ENCODE measurements at places on chromosomes 16 and 17.

DNA sequence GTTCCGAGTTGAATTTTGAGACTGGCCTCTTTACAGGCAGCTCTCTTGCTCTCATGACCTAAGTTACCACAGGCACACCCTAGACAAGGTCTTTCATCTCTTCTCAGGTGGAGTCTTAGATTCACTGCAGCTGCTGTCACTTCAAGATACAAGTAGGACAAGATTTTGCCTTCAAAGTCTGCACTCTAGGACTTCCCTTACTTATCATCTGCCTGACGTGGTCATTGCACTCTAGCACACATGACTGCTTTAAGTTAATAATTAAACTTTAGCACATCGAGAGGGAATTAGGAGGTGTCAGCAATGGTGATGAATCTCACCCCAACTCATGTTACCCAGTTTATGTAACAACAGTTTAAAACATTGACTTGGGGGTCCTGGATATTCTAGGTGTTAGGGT is 25.6 kb downstream of the RNF135 start:
- no peak for DNase-seq

DNA sequence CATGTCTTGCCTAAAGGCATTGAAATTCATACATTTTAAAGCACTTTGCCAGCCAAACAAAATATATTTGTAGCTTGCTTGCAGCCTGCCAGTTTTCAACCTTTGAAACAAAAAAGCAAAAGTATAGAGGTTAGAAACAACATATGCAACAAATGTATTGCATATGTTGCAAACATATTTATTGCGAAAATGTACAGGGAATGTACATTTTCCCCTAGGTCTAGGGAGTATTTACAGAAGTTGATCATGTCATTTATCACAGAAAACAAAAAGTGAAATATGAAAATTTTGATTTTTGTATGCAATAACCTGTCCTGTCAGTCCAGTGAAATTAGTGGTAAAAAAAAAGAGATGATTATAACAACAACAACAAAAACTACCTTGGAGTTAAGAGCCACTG is 171.5 kb downstream of the SPECC1 start:
- no peak for DNase-seq

- DNase-seq = peak; percentile 38
Measured at GRCh38 chr16:69938981-69939820, 11.9 kb upstream of the CLEC18A start.

- DNase-seq = no peak
Measured at GRCh38 chr16:30692396-30693064, 6.4 kb upstream of the SRCAP start.

DNA sequence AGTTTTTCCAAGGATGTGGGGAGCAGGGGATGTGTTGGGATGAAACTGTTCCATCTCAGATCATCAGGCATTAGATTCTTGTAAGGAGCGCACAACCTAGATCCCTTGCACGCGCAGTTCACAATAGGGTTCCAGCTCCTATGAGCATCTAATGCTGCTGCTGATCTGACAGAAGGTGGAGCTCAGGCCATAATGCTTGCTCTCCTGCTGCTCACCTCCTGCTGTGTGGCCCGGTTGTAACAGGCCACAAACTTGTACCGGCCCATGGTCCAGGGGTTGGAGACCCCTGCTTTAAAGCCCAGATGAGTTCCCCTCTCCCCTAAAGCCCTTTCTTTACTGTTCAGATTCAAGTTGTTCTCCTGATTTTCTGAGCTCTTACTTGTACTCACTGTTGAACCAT is 44.8 kb downstream of the RNF135 start:
- DNase-seq = no peak

DNA sequence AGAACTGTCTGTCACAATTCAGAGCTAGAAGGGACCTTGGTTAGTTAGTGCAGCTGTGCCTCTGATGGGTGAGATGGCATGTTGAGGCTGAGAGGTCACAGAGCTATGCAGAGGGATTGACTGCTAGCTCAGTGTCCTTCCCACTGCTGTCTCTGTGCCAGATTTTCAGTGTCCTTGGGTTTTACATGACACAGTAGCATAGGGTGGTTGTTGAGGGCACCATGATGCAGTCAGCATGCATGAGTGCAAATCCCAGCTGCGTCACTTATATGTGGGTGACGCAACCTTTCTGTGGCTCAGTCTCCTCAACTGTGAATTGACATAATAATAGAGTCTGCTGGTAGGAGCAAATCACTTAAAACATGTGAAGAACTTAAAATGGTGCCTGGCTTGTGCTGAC is 2.7 kb downstream of the MT1A start:
- no peak for DNase-seq

DNA sequence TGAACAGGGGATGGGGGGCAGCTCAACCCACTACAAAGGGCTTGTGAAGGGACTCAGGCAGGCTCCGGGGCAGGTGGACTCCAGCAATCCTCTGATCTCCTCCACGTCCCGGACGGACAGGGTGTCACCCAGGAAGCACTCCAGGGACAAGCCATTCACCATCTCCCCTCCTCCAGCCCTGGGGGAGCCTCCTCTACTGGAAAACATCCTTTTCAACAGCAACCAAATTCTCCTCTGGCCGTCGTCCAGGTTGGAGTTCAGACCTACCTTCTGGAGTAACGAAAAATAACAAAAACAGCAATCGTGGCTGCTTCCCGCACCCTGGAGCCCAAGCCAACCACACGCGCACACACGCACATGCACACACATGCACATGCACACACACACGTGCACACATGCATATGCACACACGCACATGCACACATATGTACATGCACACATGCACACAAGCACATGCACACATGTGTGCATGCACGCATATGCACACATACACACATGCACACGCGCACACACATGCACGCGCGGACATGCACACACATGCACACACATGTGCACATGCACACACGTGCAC is 8.9 kb upstream of the RBFOX3 start:
- DNase-seq = peak; percentile 29

- DNase-seq = no peak
Measured at GRCh38 chr16:1439058-1439698, 5.2 kb downstream of the CCDC154 start.

GRCh38 chr17:13822700-13823099 is 221.0 kb upstream of the HS3ST3A1 start:
- no peak for DNase-seq

DNA sequence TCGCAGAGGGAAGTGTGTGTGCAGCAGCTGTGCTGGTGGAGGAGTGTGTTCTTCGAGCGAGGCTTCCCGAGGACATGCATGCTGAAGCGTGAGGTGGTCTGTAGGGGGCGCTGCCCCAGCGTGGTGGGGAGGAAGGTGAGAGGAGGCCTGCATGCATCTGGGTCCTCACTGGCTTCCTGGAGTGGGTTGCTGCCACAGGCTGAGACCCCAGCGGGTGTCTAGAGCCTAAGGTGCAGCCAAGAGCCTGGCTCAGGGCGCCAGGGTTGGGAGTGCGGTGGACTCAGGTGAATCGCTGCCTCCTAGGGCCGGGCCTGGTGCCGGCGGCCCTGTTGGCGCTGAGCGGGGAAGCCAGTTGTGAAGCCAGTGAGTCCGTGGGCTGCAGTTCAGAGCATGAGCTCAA is 7.5 kb upstream of the HSD3B7 start:
- DNase-seq = no peak

DNA sequence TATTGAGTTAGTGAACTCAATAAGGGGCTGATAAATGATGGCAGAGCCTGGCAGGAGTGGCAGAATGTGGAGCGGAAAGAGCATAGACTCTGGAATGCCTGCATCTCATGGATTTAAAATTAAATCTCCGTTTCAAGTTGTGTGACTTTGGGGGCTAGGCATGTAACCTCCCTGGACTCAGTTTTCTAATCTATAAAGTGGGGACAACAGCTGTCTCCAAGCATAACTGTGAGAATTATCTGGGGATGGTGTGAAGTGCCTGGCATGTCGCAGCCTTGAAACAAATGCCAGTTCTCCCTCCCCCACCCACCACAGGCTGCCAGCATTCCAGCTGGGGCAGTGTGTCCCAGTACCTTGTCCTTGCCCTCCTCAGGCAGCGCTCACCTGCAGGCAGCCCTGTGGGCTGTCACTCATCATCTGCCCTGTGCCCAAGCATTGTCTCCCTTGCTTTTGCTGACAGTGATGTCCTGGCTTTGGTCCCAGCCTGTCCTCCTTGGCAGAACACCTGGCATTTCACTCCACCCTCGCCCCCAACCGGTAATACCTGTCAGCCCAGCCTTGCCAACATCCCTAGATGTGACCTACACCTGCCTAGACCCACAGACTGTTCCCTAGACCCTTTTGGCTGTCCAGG is 129.6 kb downstream of the MRM1 start:
- no peak for DNase-seq

DNA sequence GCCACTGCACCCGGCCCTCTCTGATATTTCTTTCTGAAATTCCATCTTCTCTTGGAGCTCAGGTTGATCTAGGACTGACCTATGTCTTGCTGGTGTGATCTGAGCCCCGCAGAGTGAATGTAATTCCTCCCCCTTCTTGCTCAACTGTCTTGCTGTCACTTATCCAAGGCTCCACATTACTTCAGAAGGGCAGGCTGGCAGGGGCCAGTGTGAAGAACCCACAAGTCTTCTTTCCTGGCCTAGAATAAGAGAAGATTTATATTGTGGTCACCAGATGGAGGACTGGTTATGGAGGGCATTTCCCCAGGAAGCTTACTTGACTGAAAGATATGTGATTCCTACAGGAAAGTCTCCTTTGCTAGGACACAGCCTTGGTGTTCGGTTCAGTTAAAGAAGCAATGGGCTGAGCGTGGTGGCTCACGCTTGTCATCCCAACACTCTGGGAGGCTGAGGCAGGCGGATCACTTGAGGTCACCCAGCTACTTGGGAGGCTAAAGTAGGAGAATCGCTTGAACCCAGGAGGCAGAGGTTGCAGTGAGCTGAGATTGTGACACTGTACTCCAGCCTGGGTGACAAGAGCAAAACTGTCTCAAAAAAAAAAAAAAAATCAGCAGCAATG is 13.4 kb downstream of the ITGAL start:
- no peak for DNase-seq

- no peak for DNase-seq
Measured at GRCh38 chr17:37276475-37276874, 99.3 kb upstream of the C17orf78 start.

DNA sequence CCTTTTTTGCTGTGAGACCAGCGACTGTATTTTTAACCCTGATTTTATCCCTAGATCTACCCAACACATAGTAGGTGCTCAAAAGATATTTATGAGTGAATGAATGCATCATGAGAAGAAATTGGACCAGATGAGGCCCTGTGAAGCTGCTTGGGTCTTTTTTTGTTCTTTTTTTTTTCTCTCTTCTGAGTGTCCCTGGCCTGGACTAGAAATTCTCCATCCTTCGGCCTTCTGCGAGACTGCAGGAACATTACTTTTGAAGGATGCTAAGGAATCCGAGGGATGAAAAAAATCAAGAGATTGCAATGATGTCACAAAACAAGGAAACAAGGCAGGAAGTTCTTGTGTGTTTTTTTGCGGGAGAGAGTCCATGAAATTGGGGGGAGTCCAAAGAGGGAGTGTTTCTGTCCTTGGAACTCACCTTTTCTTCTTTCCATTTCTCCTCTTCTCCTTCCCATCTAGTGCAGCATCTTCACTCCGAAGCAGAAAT is 560 bp upstream of the RUSF1 start:
- no peak for DNase-seq

GRCh38 chr16:5607169-5607568 is 509.6 kb upstream of the EEF2KMT start:
- no peak for DNase-seq

DNA sequence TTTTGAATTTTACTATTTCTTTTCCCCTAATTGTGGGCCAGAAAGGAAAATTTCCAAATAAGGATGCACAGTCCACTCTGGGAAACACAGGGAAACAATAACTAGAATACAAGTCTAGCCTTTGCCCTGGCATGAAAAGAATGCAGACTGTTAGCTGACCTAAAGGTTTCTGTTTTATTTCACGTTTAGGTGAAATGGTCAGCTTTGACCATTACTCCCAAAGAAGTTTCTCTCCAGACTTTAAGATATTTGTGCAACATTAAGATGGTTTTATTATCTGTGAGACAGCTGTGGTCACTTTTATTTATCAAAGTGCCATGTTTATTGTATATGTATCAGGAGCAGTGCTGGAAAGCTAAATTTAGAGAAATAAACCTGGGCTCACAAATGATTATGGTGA is 163.9 kb downstream of the SPECC1 start:
- no peak for DNase-seq

DNA sequence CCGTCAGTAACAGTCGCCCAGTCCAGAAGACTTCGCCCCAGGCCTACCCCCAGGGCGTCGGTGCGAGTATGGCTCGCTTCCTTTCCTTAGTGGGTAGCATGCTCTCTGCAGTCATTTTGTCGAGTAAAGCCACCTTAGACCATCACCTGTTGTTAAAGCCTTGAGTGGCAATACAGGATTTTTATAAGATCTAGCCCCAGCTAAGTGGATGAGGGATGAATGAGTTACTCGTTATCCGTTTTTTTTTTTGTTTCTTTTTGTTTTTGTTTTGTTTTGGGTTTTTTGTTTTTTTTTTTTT is 322 bp upstream of the KLHL11 start:
- no peak for DNase-seq

DNA sequence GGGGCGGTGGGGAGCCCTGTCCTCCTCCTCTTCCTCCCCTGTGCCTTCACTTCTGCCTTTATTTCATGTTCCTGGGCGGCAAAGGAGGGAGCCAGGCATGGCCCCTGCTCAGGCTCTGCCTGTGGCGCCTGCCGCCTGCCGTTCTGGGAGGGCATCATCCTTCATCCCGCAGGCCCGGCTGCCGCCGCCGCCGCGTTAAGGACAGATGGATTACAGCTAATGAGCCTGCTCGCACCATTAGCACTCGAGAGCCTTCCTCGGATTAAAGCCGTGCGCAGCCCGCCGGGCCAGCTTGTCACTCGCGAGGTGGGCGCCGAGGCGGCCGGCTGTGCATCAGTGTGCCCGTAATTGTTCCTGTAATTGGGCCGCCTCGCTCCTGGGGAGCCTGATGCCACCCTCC is 127.7 kb upstream of the GSE1 start:
- no peak for DNase-seq

DNA sequence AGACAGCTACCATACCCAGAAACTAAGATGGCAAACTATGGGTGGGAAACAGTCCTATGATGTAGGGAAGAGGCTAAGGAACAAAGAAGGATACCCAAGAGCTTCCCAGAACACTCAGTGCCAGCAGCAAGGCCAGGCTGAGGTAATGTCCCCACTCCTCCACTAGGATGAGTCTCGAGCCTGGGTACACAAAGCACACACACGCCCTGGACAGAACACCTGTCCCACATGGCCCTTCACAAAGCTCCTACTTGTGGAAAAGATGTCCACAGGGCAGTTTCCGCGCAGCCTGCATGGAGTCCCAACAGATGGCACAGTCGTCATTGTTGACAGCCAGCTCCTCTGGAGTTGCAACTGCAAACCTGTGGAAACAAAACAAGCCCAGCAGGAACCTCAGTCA is 23.9 kb downstream of the AMFR start:
- DNase-seq = no peak

- no peak for DNase-seq
Measured at GRCh38 chr16:734208-734980, 6.4 kb downstream of the CIAO3 start.

GRCh38 chr16:68331879-68332410 is 21.1 kb downstream of the PRMT7 start:
- no peak for DNase-seq

GRCh38 chr17:31564883-31565301 is 173.4 kb downstream of the RAB11FIP4 start:
- DNase-seq = no peak

- DNase-seq = peak; percentile 93
Measured at GRCh38 chr17:82297280-82297713, 20.1 kb downstream of the CD7 start.

Data from activated CD8-positive, alpha-beta memory T cell treated with anti-CD3 and anti-CD28 coated beads, Interleukin-2, amount 50 U/mL, for 48 hours (primary cell).